ENCODE measurements at places on chromosomes 3 and 15.

- no peak for DNase-seq
These were observed 71.2 kb upstream of the IQSEC1 start for GRCh38 chr3:13144163-13145023.

- no peak for DNase-seq
These were observed 330.9 kb upstream of the THBS1 start for GRCh38 chr15:39250001-39250400.

- DNase-seq, result no peak
These were observed 68.9 kb downstream of the SIDT1 start for GRCh38 chr3:113601240-113601639.

GRCh38 chr3:11950576-11950975 lies 53.6 kb upstream of the SYN2 start:
- DNase-seq, result no peak

GRCh38 chr15:31554261-31554660 lies 227.6 kb downstream of the KLF13 start:
- no peak for DNase-seq

DNA sequence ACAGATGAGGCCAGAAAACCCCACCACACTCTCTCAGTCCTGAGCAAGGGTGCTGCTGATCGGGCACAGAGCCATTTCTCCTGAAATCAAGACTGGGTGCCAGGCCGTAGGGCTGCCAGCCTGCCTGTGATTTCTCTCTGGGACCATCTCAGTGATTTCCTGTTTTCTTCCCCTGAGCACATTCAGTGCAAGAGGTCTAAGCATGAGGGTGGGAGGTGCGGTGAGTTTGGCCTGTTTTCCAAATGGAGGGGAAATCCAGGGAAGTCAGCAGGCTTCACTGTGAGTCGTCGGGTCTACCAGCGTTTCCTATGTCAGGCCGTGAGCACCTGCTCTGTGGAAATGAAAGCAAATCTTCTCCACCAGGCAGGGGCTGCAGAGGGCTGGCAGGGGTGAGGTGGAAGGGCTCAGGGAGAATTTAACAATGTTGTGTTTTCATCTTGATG lies 82.3 kb downstream of the ST6GAL1 start:
- DNase-seq, result no peak

All from stimulated activated CD8-positive, alpha-beta memory T cell treated with anti-CD3 and anti-CD28 coated beads, Interleukin-4, amount 100 ng/mL, for 1 hour (primary cell).